ENCODE measurements at places on chromosomes 13 and 19.

- no peak for DNase-seq
These were observed 946.5 kb downstream of the TUBA3C start for GRCh38 chr13:18235172-18235571.

GRCh38 chr19:11853358-11853757, 4.8 kb downstream of the ZNF439 start:
- DNase-seq, result no peak

GRCh38 chr13:47230155-47230554, 333.3 kb upstream of the HTR2A start:
- no peak for DNase-seq

DNA sequence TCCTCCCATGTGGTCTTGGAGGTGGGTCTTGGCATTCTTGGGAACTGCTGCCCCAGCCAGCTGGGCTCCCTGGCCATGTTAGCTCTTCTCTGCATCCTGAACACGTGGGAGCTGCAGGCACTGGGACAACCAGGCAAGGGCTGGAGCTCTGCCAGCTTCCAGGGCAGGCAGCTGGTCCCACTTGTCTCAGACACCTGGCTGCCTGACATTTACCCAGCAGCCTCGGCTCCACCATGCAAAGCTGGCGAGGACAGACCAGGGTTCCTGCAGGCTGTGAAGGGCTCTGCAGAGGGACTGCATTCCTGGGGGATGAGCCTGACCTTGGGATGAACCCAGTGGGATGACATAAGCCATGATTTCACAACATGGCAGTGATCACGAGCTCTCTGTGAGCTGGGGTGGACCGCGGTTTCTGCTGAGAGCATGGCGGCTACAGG, 99.0 kb upstream of the TSHZ3 start:
- peak; percentile 93 for DNase-seq

DNA sequence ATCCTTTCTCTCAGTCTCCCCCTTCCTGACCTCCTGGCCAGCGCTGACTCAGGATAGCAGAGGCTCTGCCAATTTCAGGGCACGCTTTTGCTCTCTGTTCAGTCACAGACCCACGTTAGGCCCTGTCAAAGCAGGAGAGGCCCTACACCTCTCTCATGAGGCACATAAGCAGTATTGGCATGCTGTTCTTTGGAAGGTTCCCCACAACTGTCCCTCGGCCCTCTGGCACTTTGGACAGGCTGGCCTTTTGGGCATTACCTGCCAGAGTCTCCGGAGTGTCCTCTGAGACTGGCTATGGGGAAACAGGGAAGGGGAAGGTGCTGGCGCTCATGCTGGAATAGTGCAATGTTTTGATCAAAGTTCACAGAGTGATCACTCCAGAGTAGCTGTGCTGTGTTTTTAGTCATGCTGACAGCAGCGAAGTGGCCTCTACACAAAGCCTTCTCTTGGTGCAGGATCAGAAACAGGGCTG, 23.7 kb upstream of the UBE2L5 start:
- DNase-seq, result no peak

GRCh38 chr13:33721724-33722123, 96.2 kb upstream of the RFC3 start:
- no peak for DNase-seq

GRCh38 chr13:36820222-36820621, 1.2 kb downstream of the RFXAP start:
- DNase-seq, result no peak

DNA sequence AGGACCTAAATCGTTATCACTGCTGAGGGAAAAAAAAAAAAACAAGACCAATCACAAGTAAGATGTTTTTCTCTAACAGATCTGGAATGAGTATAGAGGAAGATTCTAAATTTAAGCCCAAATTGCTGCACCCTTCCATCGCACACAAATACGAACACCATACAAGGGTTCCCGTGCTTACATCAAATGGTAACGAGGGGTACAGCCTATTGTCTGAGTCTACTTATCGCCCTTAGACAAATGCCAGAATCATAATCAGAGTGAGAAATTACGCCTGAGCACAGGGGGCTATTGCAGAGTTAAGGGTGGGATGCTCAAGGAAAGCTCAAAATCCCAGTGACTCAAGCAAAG, 603 bp downstream of the ZC3H13 start:
- DNase-seq, result no peak

DNA sequence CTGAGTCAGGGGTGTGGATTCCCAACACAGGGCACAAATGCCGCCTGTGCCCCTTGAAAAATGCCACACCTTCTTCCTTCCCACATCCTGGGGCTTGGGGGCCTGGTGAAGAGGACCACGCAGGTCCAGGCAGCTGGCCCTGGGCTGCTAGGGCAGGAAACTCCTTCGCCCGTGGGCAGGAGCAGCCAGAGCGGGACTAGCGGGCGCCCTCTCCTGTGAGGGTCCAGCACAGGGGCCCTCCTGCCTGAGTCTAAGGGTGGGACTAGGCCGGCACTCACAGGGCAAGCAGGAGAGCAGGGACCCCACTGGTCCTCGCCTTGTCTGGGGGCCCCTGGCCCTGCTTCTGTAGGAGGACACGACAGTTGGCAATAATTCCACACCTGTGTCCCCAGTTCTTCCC, 7.5 kb upstream of the CEBPA start:
- no peak for DNase-seq

GRCh38 chr13:34967851-34968562, 25.9 kb downstream of the NBEA start:
- DNase-seq, result peak; percentile 50

DNA sequence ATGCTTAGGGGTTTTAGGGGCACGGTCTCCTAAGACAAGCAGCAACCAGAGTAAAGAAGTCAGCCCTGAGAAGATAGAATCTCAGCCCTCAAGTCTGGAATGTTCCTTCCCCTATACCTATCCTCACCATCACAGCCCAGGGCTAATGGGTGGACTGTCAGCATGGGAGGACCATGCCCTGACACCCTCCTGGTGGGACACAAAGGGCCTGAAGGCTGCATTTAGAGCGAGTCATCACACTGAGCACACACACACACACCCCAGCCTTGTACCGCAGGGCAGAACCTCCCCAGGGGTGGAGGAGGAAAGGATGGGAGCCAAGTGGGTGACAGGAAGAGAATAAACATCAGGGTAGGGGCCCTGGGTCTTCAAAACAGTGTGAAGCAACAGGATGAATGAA, 174.8 kb upstream of the SERP2 start:
- DNase-seq, result no peak

GRCh38 chr13:41224113-41225110, 30.0 kb upstream of the KBTBD7 start:
- DNase-seq, result no peak

DNA sequence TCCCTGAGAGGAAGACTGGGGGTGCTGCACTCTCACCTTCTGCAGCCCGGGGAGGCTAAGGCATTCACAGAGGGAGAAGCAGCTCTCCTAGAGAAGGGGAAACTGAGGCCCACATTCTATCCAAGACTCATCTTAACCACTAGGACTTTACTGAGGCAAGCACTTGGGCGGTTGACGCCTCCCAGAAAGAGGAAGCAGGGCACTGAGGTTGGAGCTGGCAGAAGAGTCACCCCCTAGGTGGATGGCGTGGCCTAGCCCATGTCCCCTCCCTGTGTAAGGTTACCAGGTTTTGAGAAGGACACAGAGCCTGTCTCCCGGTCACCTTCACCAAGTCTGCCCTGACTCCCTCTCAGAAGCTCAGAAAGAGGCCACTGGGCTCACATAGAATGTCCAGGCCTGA, 2.7 kb downstream of the S1PR2 start:
- DNase-seq, result no peak

DNA sequence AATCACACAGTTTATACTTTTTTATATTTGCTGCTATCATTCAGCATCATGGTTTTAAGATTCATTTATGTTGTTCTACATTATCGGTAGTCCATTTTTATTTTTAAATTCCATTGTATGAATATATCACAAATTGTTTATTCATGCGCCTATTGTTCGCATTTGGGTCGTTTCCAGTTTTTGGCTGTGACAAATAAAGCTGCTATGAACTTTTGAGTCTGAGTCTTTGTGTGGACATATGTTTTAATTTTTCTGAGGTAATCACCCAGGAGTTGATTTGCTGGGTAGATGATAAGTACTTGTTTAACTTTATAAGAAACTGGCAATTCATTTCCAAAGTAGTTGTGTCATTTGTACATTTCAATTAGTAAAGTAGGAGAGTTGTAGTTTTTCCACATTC, 74.2 kb upstream of the CSNK1A1L start:
- no peak for DNase-seq

DNA sequence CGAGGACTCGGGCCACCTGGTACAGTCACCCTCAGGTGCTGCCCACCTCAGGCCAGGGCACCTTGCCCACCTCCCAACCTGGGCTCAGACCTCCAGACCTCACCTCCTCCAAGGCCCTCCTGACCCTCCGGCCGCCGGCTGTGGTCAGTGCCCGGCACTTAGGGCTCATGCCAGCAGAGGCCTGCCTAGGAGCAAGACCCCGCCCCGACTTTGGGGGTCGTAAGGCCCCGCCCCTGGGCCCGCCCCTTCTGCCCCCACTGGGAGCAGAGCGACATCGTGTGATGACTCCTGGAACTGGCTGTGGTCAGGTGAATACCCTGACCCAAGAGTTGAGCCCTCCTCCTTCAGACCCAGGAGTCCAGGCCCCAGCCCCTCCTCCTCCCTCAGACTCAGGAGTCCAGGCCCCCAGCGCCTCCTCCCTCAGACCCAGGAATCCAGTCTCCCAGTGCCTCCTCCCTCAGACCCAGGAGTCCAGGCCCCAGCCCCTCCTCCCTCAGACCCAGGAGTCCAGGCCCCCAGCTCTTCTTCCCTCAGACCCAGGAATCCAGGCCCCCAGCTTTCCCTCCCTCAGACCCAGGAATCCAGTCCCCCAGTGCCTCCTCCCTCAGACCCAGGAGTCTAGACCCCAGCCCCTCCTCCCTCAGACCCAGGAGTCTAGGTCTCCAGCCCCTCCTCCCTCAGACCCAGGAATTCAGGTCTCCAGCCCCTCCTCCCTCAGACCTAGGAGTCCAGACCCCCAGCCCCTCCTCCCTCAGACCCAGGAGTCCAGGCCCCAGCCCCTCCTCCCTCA, at the start of gene SBK2:
Gene SBK2 (minus strand): TSS at position 183 of the 790 bp plus-strand sequence. CDS start 839 bp downstream, outside the sequence.
- peak; percentile 14 for DNase-seq

- DNase-seq, result peak; percentile 51
These were observed 306 bp downstream of the SUGT1 start for GRCh38 chr13:52652980-52653303.

- DNase-seq, result no peak
These were observed 39.6 kb downstream of the F2RL3 start for GRCh38 chr19:16928351-16928750.

DNA sequence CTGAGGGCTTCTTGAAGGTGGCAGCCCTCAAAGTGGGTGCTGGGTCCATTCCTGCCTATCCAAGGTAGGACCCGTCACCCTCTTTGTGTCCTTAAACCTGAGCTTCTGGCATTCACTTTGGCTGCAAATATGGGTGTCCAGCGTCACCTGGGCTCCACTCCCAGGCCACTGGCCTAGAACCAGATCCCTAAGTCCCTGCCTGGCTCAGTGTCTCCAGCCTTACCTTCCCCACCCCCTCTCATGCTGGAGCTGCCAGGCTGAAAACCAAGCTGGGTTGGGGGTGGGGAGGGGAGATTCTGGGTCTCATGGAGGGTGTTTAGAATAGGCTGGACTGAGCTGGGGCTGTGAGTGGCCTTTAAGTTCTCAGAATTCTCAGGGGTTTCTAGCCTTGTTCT, 12.4 kb downstream of the PDE4A start:
- DNase-seq, result no peak

- peak; percentile 81 for DNase-seq
These were observed 45.9 kb upstream of the ATP11A start for GRCh38 chr13:112643759-112644459.

- no peak for DNase-seq
These were observed 6.5 kb upstream of the CDC34 start for GRCh38 chr19:525029-525428.

DNA sequence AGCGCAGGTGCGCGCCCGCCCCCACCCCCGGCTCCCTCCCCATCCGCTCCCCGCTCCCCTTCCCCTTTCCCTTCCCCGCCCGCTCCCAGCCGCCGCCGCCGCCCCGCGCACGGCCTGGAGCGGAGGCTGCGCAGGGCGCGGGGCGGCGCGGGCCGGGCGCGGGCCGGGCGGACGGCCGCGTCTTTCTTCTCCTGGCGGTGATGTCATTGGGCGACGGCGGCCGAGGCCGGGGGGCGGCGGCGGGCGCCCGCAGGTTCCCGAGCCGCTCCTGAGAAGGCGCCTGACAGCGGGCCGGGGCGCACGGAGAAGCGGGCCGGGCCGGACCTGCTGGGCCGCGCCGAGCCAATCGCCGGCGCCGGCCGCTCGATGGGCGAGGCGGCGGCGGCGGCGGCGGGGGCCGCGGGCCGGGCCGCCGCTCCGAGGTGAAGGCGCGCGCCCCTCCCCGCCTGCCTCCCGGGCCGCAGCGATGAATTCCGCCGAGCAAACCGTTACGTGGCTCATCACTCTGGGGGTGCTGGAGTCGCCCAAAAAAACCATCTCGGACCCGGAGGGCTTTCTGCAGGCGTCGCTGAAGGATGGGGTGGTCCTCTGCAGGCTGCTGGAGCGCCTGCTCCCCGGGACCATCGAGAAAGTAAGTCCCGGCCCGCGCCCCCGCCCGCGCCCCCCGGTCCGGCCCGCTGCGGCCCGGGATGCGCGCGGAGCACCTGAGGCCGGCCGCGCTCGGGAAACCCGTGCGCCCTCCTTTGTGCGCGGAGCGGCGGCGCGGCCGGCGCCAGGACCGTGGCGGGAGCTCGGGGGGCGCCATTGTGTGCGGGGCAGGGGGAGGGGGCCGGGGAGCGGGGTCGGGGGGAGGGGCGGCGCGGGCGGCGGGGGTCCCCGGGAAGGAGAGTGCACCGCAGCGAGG, at the start of gene ARHGEF7:
Gene ARHGEF7 (plus strand): TSS at position 250 of the 904 bp plus-strand sequence. CDS start 217 bp downstream, at position 467.
- DNase-seq, result no peak

DNA sequence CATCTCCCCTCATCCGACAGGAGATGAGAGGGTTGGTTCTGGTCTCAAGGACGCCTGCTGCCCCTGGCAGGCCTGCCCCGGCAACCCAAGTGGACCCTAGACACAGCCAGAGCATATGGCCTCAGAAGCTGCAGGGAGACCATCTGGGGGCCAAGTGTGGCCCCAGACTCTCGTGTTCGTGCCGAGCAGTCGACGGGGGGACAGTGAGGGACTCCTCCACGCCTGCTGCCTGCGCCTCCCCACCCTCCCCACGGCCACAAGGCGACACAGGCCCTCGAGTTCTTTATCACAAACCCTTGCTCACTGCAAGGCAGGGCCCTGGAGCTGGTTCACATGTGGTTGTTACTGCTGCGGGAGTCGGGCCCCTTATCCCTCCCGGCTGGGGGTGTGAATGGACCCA, 9.3 kb downstream of the CAPS start:
- DNase-seq, result no peak

DNA sequence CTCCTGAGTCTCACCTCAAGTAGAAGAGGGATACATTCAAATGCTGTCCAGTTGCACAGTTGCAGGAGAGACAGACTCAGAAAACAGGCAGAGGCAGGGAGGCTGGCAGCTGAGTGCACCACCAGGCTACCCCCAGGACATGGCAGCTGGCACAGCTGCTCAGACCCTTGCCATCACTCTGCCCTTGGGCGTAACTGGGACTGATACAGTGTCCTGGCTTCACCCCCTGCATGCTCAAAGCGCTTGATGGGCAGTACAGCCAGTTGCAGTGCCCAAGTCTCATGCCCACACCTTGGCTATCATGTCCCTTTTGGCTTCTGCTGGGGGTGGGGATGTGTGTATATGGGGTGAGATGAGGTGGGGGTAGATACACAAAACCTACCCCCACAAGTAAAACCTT, 5.5 kb upstream of the PEPD start:
- no peak for DNase-seq
